ENCODE measurements at places on chromosomes 2 and 18.

DNA sequence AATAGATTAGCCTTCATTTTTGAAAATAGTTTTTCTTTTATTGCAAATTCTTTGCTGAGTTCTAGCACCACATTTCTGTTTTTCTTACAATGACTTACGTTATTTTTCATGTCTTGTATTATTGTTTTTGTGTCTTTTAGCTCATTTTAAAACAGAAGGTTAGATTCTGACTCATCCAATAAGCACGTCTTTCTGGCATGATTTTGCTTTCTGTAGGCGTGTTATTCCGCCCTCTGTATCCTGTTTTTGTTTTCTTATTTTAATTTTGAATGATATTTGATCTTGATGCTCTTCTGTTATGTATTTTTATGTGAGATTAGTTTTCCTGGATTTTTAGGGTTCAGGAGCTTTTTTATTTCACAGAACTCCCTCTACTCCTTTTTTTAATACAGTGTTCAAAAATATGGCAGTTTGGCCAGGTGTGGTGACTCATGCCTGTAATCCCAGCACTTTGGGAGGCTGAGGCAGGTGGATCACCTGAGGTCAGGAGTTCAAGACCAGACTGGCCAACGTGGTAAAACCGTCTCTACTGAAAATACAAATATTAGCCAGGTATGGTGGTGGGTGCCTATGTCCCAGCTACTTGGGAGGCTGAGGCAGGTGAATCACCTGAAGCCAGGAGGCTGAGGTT lies 145.0 kb downstream of the CLIP4 start:
- no peak for DNase-seq

- DNase-seq, result no peak
Measured at GRCh38 chr2:160306985-160307384, 106.9 kb upstream of the ITGB6 start.

DNA sequence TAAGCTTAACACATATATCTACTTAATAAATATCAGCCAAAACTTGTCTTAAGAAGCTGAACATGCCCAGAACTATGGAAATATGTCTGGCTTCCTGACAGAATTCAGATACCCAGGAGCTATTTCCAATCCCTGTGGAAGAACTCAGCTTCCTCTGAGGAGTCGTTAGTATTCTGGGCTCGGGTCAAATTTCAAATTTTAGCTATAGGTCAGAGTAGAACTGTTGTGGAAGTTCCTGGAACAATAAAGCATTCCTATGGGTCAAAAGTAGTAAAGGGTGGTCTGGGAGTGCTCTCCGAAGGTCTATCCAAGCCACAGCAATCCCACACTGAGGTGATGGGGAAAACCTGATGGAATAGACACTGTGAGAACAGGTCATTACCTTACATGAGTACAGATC lies 342.7 kb upstream of the CHST9 start:
- no peak for DNase-seq

DNA sequence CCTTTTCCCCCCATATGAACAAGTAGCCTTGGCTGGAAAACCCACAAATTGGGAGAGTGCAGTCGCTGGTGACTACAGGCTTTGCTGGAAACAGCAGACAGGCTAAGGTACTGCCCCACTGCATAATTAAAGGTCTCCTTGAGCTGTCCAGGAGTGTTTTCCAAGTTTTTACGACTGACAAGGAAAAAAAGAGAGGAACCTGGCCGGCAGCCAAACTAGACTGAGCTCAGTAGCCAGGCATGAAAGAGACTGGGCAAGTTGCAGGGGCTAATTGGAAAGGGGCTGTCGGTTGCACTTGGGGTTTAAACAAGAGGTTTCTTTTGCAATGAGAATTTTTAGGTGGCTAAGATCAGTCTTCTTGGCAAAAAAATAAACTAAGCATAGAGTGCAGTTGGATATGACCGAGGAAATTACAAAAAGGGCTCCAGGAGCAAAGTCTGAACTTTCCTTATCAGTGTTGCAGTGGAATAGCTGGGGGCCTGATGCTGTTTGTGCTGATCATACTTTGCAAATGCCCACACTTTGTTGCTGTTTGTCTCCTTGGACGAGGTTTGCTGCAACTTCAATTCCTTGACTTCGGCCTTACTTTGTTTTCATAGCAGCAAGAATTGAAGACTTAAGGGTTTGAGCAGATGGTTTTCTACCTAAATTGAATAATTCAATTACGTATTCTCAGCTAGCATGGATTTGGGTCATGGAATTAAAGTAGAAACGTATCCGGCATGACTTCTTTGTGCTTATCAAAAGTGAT lies 2.1 kb downstream of the GULP1 start:
- DNase-seq, result peak; percentile 87

DNA sequence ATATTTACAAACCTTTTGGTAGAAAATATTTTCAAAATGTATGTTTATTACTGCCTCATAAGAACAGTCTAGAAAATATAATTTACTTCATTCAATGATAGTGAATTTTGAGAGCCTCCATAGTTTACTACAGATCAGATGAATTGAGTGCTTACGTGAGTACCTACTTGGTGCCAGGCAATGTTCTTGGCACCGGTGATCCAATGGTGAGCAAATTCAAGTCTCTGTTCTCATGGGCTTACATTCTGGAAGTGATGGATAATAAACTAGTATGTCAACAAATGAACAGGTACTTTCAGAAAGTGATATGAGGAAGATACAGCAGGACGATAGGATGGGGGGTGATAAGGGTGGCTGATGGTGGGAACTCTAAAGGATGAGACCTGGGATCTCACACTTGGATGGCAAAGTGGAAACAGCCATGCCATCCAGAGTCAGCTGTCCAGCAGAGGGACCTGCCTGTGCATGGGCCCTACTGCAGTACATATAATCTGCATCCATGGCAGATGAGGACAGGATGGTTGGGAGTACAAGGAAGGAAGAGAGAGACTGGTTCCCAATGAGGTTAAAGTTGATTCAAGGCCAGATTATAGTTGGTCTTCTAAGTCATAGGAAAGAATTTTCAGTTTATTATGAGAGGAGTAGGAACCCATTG lies 277.0 kb downstream of the NEDD4L start:
- no peak for DNase-seq

- no peak for DNase-seq
Measured at GRCh38 chr2:158817588-158817987, 22.5 kb downstream of the DAPL1 start.

DNA sequence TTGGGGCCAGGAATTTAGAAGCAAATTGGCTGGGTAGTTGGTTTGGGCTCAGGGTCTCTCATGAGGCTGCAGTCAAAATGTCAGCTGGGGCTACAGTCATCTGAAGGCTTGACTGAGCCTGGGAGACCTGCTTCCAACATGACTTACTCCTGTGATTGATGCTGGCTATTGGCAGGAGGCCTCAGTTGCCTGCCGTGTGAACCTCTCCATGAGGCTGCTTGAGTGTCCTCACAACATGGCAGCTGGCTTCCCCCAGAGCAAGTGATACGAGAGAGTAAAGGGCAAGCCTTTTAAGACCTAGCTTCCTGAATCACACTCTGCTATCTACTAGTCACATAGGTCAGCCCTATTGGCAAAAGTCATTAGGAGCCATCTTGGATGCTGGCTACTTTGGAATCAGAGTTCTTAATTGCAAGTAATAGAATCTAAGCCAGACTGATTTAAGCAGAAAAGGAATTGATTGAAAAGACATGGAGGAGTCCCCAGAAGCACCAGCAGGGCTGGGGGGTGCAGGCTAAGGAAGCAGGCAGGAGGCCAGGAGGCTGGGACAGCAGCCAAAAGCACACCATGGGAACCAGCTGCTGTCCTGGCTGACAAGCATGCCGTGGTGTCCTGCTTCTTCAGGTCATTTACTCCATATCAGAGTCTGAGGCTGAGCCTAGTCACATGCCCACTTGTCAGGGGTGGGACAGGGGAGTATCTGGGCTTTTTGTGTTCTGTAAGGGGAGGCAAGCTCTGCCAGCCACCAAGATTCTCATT lies 7.8 kb upstream of the GIGYF2 start:
- no peak for DNase-seq

DNA sequence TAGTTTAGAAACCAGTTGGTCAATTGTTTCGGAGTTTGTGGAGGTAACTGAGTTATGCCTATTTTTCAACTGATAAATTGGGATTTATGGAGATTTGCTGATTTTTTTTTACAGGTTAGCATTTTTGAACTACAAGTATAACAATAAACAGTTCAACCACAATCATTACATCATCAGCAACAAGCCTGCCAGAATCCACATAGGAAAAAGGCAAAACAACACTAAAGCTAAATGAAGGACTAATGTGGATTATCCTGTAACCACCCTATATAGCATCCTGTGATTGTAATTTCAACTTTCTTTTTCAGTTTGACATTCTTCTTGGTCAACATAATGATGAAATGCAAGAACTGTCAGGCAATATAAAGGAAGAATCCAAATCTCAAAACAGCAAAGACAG lies 76.5 kb downstream of the CCDC102B start:
- no peak for DNase-seq

- no peak for DNase-seq
Measured at GRCh38 chr2:156399224-156399949, 36.8 kb upstream of the GPD2 start.

GRCh38 chr2:20599001-20599600 lies 51.8 kb downstream of the HS1BP3 start:
- peak; percentile 57 for DNase-seq

DNA sequence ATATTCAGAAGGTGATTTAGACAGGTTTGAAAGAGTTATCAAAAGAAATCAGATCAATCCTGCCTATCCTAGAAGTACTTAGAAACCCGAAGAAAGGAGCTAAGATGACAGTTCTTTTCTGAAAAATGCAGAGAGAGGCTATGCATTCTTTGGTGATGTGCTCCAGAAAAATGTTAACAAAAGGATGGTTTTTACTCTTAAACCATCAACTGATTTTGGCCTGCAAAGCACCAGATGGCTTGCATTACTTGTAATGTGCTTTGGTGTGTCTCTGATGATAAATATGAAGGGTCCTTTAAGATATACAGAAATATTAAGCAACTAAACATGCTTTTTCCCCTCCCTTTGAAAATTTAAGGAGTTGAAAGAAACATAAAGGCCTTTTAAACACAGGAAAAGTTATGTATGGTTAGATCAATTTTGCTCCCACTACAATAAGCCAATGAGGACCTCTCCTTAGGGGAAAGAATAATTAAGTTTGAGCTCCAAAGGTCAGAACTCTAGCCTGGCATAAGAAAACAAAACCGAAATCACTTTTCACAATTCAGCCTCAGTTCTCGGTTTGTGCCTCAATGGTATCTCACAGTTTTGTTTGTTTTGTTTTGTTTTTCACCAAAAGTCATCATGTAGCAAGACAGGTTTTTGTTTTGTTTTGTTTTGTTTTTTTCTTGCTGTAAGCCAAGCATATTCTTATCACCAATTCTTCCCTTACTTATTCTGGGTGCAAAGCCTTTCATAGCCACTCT lies 302.4 kb upstream of the NT5C1B start:
- DNase-seq, result no peak

- DNase-seq, result no peak
Measured at GRCh38 chr18:26763446-26764110, 101.9 kb downstream of the AQP4 start.

DNA sequence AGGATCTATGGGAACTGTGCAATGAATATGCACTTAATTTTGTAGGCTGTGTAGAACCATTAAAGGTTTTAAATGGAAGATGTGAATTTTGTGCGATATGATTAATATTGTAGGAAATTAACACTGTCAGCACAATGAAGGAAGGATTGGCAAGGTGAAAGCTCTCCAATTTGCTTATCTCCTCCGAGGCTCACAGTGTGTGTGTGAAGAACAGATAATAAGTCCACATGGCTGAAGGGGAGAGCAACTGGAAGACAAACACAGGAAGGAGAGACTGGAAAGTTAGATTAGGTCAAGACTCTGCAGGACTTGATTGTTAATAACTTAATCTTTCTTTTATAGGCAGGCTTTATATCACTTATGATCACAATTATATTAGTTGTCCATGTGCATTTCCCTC lies 269.7 kb upstream of the VRK2 start:
- DNase-seq, result no peak

GRCh38 chr2:138271467-138271866 lies 230.1 kb upstream of the SPOPL start:
- no peak for DNase-seq
